ENCODE measurements at places on chromosomes 11 and 22. TPM values are rescaled to one million over a fixed set of nuclear protein-coding genes. Genes with fewer than 3 reads are reported as not detected.

Gene HEPN1
- not detected for total RNA-seq

Gene ZP1
- total RNA-seq: 0.46 TPM

Gene CARNS1
- total RNA-seq: 0.23 TPM

Gene LRRC75B
- 11.1 TPM for total RNA-seq

Gene TRPC6
- 5.3 TPM for total RNA-seq

Gene OR56A1
- total RNA-seq: 0.23 TPM

Gene CFAP68
- 19.6 TPM for total RNA-seq

Gene AMOTL1
- total RNA-seq: 39.0 TPM

Gene OR4C13
- total RNA-seq: not detected

Gene TMPRSS13
- 0.23 TPM for total RNA-seq

Gene APOL5
- not detected for total RNA-seq

Gene KIAA0930
- total RNA-seq: 57.9 TPM

Gene HARBI1
- 9.0 TPM for total RNA-seq

Gene MS4A1
- 0.23 TPM for total RNA-seq

Gene RFPL3
- total RNA-seq: not detected

All from diencephalon (tissue), 1 donor.